ENCODE measurements at places on chromosomes 2 and 18.

DNA sequence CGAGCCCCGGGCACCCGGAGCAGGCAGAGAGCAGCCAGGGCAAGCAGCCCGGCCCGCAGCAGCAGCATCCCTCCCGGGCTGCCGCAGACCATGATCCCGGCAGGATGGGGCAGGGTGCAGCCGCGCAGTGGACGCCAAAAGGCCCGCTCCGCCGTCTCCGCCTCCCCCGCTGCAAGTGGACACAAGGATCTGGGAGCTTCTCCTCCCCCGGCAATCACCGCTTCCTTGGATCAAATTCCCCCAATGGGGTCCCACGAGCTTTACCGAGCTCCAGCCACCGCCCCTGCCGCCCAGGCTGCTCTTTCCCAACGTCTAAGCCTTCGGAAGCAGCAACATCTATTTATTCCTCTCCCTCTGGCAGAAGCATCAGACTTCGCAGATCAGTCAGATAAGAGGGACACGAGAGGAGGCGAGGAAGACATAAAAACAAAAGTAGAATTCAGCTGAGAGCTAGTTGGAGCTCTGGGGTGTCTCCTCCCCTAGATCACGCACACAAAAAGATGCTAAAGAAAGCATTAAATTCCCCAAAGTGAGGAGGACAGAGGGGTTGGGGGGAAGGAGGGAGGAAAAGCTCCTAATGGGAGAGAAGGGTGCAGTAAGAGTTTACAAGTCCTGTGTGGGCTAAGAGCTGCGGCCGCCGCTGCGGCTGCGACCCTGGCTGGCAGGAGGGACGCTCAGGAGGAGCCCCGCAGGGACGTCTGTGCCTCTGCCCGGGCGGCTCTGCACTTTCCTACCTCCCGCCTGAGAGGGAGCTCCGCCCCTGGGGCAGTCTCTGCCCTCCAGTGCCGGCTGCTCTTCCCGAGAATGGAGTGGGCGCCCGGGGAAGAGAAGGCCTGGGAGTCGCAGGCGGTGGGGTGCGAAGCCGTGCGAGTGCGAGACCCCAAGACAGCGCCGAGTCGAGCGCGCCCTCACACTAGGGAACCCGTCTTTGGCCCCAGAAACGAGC lies at the start of gene FRZB:
TSS of gene FRZB (minus strand) at position 177 of the 946 bp plus-strand sequence. CDS start at position 92, 85 bp downstream.
- DNase-seq: peak; percentile 81

GRCh38 chr18:53191634-53192033 lies 851.6 kb downstream of the DCC start:
- no peak for DNase-seq

- no peak for DNase-seq
These were observed 138.0 kb upstream of the LYPD6 start for GRCh38 chr2:149192427-149192826.

- peak; percentile 77 for DNase-seq
These were observed 1.8 kb upstream of the TBR1 start for GRCh38 chr2:161414042-161415033.

DNA sequence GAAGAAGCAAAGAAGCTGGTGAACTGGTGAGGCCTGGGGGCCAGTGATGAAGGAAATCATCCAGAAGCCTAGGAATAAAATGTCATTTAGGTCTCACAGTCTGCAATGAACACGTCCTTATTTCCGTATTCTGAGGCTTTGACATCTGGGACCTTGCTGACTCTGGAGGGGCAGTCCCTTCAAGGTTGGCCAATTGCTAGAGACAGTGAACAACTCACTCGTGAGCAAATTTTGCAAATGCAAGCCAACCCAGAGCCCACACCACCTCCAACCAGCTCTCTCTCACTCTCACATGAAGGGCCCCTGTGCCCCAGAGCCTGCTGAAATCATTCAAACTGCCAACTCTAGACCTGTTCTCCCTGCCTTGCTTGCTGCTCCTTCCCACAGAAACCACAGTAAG lies 279.1 kb upstream of the LYPD1 start:
- DNase-seq: no peak

- no peak for DNase-seq
These were observed 288.2 kb downstream of the BCL2 start for GRCh38 chr18:63031375-63031774.

GRCh38 chr2:176709149-176709951 lies 440.1 kb downstream of the MTX2 start:
- no peak for DNase-seq

DNA sequence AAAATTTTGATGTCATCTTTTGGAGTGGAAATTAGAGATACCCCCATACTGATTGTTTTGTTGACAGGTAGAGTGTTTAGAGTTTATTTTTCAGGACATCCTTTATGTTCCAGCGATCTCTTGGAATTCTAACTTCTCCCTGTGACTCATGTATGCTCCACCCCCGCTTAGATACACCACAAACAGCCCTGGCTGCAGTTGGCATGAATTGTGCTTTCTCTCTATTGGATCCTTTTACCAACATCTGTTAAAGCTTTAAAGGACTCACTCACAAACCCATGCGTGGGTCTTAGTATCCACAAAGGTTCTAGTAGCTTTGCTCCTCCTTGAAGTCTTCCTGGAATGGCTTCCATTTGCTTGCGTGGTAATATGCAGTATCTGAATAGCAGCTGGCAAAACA lies 409.5 kb upstream of the POU3F3 start:
- DNase-seq: no peak

DNA sequence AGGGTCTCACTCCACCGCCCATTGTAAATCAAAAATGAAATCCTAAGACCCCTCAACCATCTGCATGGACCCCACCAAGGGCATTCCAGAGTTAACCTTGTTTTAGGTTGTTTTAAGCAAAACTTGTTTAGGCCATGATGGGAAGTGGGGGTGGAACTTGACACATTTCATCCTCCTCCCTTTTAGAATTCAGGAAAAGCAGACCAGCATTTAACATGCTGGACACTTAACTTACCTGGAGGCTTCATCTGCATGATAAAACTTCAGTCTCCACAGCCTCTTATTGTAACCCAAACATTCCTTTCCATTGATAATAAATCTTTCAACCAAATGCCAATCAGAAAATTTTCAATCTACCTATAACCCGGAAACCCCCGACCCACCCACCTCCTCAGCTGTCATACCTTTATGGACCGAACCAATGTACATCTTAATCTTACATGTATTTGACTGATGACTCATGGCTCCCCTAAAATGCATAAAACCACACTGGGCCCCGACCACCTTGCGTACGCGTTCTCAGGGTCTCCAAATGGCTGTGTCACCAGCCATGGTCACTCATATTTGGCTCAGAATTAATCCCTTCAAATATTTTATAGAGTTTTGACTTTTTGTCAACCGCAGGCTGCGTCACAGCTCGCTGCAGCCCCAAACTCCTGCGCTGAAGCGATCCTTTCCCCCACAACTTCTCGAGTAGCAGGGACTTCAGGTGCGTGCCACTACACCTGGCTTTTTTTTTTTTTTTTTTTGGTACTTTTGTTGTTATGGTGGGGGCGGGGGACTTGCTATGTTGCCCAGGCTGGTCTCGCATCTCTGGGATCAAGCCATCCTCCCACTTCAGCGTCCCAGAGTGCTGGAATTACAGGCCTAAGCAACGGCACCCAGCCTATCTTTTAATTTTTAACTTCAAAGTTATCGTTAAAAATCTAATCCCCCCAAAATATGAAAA lies 917 bp downstream of the MPPE1 start:
- DNase-seq: peak; percentile 72

- DNase-seq: no peak
These were observed 148.5 kb downstream of the FHOD3 start for GRCh38 chr18:36446059-36446458.

- no peak for DNase-seq
These were observed 9.2 kb downstream of the DLGAP1 start for GRCh38 chr18:4445902-4446301.

GRCh38 chr2:61249521-61250071 lies 87.6 kb downstream of the C2orf74 start:
- no peak for DNase-seq

DNA sequence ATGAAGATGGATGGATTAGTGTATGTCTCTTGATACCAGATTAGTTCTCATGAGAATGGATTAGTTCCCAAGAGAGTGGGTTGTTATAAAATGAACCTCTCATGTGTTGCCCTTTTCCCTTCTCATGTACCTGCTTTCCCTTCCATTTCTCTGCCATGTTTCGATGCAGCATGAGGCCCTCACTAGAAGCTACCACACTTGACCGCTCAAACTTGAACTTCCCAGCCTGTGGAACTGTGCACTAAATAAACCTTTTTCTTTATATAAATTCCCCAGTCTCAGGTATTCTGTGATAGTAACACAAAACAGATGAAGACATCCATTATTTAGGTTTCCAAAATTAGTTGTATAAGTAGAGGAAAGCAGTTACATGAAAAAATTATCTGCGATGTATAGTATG lies 73.5 kb downstream of the BABAM2 start:
- DNase-seq: no peak

DNA sequence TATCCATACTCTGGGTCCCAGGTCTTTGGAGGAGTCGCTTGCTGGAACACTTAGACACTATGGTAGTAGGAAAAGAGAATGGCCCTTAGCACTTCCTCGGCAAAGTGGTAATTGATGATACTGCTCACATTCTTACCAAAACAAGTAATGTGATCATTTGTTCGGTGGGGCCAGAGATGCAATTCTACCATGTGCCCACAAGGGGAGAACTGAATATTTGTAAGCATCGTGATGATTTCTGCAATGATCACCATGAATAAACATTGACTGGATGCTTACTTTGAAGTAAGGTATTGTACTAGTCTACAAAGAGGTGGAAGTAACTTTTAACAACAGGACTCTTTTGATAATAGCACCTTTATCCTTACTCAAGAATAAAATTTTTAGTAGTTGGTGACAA lies 109.7 kb downstream of the CD8B2 start:
- peak; percentile 67 for DNase-seq

GRCh38 chr2:70552501-70553333 lies 909 bp downstream of the TGFA start:
- DNase-seq: peak; percentile 52

GRCh38 chr2:129751409-129751808 lies 228.1 kb upstream of the RAB6C start:
- DNase-seq: no peak

GRCh38 chr18:22742409-22742808 lies 190.7 kb upstream of the RBBP8 start:
- no peak for DNase-seq

DNA sequence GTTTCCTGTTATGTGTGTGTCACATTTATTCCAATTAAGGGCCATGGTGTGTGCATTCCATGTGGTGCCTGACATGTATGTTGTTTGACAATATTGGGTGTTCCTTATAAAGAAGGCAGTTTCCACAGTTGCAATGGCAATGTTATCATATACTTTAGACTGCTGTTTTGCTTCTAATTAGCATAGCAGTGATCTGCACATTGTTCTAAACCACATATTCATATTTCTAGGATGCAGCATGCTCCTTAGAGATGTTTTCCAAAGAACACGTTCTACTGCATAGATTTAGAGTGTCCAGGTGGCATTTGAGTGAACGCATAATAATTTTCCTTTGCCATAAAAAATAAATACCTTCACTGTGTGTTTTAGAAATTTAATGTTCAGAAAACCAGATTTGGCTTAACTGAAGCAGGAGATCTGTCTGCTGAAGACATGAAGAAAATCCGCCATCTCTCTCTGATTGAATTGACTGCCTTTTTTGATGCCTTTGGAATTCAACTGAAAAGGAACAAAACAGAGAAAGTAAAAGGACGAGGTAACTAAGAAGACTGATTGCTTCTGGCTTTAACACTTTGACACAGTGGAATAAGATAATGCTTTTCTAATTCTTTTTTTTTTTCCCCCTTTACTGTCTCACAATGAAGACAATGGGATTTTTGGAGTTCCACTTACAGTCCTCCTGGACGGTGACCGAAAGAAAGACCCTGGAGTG lies 143.7 kb downstream of the ARHGAP28 start:
- DNase-seq: no peak

DNA sequence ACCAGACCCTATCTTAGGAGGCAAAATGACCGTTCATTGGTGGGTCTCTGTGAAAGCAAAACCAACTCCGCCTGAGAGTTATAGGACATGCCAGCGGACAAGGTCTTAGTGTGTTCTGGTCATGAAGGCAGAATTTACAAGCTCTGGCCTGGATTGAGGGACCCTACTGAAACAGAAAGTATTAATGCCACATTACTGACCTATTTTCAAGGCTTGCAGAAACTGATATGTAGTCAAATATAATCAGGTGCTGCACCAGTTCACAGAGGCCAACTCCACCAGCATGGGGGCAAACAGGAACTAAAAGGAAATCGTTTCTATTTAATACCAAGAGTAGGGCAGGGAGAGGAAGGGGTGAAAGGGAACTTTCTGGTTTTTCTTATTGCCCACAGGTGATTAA lies 19.7 kb downstream of the TYMS start:
- no peak for DNase-seq

GRCh38 chr2:78540255-78540654 lies 485.2 kb upstream of the REG3G start:
- DNase-seq: no peak

- no peak for DNase-seq
These were observed 19.2 kb downstream of the CCDC138 start for GRCh38 chr2:108805782-108806181.

GRCh38 chr2:38584881-38585280 lies 17.8 kb downstream of the HNRNPLL start:
- DNase-seq: no peak

DNA sequence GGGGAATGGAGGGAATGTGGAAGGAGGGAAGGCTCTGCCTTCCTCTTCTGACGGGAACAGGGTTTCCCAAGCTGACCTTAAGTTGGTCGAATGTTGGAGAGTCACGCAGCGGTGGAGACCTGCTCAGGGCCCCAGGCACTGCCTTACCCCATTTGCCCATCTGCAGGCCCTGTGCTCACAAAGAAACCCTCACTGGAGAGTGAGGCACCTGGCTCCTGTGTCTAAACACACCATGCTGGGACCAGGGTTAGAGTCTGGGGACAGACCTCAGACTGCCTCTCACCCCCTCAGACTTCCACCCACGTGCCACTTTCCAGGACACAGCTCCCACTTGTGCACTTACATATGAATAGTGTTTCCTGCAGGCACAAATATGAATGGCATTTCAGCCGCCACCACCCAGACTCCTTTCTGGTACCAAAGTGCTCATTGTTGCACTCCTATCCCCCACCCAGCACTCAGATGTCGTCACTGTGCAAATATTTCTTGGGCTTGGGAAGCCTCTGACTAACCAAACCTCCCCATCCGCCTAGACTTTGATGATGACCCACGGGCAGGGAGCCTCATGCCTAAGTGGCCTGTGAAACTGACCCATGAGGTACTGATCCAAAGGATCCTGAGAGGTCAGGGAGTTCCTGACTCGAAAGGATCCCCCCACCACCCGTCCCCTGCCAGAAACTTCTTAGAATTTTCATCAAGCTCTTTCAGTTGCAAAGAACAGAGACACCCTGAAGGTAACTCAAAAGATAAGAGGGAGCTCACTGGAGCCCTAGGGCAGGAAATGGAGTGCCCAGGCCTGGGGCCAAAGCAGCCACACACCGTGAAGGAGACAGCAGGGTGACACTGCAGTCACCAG lies 78.3 kb downstream of the STPG4 start:
- DNase-seq: no peak

DNA sequence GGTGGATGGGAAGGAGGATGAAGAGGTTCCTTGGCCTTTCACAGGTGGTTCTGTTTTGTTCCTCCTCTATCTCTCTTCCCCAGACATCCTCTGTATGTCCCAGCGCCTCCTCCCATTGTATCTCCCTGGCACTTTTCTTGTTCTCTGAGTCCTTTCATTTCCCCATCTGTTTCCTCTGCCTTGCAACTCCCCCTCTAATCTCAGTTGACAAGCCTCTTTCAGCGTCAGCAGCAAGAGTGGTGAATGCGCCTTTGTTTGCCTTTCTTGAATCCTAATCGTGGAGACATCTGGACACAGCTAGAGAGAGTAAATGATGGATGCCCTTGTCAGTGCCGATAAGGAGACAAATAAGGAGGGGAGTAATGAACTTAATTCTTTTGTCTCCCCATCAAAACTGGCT lies 167.0 kb downstream of the NDUFA10 start:
- no peak for DNase-seq
